ENCODE measurements at places on chromosomes 13 and 19. TPM values are rescaled to one million over a fixed set of nuclear protein-coding genes. Genes with fewer than 3 reads are reported as not detected.

DNA sequence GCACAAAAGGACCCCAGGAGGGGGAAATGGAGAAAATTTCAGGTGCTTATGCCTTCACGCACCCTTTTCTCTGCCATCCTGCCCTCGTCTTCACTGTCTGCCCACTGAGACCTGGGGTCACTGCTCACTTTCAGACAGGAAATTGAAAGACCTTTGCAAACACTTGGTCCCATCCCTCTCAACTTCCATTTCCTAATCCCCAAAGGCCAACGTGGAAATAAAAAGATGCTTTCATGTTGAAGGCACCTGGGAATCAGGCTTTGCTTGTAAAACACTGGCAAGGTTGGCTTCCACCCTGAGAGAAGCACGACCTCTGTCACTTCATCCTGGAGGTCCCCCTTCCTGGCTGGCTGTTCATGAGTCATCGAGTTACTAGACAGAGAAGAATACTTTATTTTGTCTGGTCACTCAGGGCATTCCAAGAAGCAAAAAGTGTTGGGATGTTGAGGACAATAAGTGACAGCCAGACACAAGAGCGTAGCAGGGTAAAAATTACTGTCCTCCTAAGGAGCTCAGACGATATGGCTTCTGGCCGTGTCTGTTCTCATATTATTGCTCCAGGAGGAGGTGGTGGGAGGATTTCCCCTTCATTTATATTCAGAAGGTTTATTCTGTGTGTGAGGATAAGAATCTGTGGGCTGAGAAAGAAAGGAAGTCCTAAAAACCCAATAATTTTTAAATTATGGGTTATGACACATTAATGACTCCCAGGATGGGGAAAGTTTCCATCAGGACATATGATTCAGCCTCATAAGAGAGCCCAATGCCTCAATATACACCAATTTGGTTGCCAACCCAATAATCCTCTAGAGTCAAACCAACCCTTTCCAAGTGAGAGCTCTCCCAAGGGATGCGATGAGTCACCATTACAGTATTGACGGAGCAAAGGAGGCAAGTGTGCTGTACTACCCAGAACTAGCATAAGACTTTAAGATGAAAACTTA lies 409.0 kb downstream of the COG6 start:
- peak; percentile 49 for DNase-seq

GRCh38 chr13:20247403-20247802 lies 15.3 kb upstream of the GJB6 start:
- no peak for DNase-seq

DNA sequence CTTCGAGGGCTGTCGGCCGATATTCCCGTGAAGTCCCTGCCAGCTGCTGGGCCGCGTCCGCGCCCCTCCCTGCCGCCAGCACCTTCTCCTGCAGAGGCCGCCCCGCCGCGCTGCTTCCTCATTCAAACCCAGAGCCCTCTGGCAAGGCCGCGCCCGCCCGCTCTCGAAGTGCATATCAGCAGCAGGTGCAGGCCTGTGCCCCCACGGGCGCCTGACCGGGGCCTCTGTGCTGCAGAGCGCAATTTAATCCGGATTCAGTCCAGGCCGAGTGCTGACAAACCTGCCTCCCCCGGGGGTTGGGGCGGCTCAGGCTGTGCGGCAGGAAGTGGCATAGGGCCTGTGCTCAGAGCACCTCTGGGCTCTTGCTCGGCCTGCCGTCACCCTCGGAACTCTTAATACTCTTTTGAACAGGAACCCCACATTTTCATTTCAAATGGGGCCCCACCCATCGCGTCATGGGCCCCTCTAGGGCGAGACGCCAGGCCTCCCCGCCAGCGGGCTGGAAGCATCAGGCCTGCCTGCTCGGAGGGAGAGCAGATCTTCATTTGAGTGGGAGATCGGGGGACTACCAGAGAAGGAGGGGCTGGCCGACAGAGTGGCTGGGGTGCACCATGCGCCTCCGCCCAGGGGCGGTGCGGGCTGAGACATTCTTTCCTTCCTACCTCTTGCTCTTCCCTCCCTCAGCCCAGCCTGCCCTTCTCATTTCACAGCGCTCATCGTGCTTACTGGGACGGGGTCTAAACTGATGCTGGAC lies 125.7 kb downstream of the TNFRSF19 start:
- DNase-seq = no peak

DNA sequence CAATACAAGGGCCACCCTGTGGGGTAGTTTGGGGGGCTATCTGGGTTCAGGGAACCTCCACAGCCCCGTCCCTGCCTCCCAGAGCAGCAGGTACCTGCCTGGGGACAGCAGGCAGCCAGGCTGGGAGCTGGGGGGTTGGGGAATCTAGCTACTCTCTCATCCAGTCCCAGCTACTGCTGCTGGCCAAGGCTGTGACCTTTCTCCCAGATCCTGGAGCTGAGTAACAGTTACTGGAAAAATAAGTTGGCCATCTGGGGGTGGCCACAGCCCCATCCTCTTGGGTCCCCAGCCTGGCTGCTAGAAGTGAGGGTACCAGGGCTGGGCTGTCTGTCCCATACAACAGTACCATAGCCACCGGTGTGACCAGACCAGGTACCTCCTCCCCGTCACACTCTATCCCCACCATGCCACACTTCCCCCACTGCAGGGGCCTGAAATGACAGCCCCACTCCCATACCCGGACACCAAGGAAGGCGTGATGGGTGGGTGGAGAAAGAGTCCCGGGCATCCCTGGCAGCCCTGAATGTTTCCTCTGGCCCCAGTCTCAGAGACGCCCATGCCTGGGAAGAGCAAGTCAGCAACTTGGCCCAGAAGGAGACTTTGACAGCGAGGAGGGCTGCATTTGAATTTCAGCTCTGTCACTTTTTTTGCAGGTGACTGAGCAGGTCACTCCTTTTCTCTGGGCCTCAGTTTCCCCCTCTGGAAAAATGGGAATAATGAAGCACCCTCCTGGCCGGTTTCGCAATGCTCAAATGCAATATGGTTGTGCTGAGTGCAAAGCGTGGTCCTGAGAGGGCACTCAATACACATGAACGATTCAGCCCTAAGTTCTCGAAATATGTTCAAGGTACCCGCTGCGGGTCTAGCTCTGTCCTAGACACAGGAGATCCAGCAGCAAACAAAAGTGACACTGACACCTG lies 30.7 kb upstream of the NFIC start:
- DNase-seq = peak; percentile 54

GRCh38 chr13:99385161-99385560 lies 78.0 kb upstream of the GPR183 start:
- DNase-seq = no peak

DNA sequence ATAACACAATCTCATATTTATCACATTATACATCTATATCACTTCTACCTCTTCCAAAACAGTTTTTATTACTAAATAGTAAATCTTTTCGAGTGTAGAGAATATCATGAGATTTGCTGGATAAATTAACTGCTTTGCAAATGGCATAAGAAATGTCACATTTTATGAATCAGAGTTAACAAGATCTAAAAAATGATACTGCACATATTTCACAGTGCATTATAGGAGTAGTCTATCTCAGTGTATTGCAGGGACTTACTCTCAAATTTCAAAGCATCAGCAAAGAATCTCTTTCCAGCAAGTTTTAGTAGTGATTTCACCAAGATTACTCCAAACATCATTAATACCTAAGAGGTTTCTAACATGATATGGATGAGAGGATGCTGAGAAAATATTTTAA lies 687.1 kb upstream of the SLITRK1 start:
- DNase-seq = no peak

- no peak for DNase-seq
These were observed 68.8 kb downstream of the SIPA1L3 start for GRCh38 chr19:37975596-37976515.

DNA sequence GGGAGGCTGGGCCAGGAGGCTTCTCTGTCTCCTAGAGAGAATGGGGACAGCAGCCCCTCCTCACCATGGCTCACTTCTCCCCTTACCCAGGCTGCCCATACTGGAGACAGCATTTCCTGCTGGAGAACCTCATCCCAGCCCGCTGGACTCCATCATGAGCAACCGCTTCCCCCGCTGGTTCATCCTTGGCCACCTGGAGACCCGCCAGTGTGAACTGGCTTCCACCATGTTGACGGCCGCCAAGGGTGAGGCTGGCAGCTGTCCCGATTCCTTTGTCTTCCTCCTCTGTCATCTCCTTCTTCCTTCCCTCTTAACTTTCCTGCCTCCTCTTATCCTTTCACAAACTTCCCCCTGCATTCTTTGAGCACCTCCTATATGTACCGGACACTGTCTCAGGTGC lies 28.0 kb downstream of the ZSWIM4 start:
- no peak for DNase-seq

GRCh38 chr19:42023121-42023942 lies 29.3 kb upstream of the ATP1A3 start:
- no peak for DNase-seq

- no peak for DNase-seq
These were observed 71.2 kb downstream of the GNG7 start for GRCh38 chr19:2631213-2631821.

DNA sequence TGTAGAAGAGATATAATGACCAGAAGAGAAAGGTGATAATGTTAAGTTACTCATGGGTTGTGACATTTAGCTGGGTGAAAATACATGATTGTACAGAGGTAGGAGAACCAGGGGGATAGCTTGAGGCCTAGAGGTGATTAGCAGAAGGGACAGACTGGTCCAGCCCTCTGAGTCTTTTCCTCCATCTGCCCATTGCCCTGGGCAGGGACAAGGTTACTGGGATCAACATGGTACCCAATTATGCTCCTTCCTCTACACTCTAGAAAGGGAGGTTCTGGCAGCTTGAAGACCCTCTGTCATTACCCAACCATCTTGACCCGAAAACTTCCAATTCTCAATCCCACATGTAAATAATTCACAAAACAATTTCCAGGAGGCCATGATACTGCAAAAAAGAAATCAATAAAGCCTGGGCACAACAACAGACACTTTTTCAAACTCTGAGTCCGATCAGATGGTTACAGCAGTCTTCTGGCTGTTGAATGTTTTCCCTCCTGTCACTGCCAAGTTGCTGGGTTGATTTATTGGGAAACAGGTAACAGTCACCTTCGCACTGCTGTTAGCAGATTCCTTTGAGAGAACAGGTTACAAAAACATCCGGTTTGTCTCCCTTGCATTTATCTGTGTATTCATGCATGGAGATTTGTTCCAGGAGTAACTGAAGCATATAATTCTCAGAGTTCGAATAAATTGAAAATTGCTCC lies 239.1 kb upstream of the HTR2A start:
- DNase-seq = no peak

GRCh38 chr19:35723671-35724070 lies 5.9 kb downstream of the KMT2B start:
- no peak for DNase-seq

DNA sequence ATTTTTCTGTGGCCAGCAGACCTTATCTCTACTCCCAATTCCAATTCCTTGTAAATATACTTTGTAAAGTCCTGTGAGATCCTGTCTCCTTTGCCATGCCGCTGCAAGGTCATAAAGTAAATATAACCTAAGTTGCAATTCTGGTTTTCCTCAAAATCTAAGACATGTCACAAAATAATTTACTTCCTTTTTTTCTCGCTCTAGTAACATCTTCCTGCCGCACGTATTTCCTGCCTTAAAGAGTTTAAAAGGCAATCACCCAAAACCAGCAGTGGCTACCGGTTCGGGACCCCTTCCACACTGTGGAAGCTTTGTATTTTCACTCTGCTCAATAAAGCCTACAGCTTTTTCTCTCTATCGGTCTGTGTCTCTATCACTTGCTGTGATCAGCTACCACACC lies 832.0 kb upstream of the SLITRK5 start:
- no peak for DNase-seq

GRCh38 chr19:40141551-40141950 lies 49.7 kb upstream of the MAP3K10 start:
- no peak for DNase-seq

- DNase-seq = no peak
These were observed 29.5 kb downstream of the CCDC8 start for GRCh38 chr19:46383846-46384245.

DNA sequence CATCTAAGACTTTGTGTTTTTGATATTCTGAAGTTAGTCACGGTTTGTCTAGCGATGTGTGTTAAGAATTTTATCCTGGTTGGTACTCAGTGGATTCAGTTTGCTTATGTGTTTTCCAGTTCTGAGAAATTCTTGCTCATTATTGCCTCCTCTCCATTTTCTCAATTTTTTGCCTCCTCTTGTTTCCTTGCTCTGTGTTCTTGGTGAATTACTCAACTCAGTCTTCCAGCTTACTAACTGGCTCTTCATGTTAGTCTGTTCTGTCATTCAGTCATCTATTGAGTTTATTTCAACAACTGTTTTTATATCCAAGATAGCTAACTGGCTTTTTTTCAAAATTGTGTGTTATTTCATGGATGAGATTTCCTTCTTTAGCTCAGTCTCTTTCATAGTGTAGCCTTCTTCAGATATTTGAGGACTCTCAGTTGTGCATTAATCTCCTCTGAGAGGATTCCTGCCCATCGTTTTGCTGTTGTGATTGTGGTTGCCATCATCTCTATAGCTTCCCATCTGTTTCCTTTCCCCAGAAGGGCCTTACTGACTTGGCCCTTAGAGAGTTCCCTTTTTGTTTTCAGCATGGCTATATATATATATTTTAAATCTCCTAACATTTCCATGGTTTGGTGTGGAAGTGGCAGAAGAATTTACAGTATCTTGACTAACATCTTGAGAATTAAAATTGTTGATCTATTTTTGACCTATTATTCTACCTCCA lies 6.2 kb downstream of the SETDB2 start:
- DNase-seq = no peak

DNA sequence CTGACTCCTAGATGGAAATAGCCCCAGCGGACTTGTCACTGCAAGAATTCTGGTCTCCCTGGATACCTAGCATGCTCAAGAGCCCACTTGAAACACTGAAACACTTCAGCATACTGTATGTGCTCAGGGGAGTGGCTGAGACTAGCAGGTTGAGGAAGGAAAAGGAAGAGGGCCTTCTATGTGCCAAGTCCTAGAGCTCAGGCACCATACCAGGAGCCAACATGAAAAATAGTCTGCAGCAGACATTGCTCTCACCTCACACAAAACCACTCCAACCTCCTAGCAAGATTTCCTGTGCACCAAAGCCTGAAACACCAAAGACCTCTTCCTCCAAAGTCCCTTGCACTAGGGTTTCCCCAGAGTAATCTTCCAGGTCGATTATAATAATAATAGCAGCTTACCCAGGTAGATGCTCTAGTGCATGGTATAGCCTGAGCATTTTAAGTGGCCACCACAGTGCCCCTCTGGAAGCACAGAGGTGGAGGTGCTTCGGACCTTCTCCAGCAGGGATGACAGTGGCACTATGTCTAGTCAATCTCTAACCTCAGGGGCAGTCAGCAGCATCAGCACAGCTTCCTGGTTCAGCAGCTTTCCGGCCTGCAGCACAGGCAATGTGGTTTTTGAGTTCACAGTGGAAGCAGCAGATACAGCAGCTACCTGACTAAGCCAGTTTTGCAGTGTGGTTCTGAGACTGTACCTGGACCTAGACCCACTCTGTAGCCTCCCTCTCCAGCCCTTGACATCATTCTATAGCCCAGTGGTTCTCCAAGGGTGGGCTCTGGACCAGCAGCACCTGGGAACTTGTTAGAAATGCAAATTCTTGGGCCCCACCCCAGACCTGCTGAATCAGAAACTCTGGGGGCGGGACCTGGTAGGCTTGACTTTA lies 45.6 kb upstream of the UBE2L5 start:
- DNase-seq = no peak

The CYP2A6 gene
- not detected for total RNA-seq

The ZNF653 gene
- 9.8 TPM for total RNA-seq

The PTBP1 gene
- 138 TPM for total RNA-seq

The ERICH6B gene
- total RNA-seq = not detected

The C19orf81 gene
- 5.3 TPM for total RNA-seq

The ZNF536 gene
- total RNA-seq = 0.41 TPM

The ZNF99 gene
- 0.04 TPM for total RNA-seq

The STARD13 gene
- total RNA-seq = 1.8 TPM

The FXYD7 gene
- total RNA-seq = not detected

The GPR12 gene
- not detected for total RNA-seq

Measured in H4 (cell line).